Uterus (tissue), 4 donors: ENCODE measurements at places on chromosomes 5 and 9.

DNA sequence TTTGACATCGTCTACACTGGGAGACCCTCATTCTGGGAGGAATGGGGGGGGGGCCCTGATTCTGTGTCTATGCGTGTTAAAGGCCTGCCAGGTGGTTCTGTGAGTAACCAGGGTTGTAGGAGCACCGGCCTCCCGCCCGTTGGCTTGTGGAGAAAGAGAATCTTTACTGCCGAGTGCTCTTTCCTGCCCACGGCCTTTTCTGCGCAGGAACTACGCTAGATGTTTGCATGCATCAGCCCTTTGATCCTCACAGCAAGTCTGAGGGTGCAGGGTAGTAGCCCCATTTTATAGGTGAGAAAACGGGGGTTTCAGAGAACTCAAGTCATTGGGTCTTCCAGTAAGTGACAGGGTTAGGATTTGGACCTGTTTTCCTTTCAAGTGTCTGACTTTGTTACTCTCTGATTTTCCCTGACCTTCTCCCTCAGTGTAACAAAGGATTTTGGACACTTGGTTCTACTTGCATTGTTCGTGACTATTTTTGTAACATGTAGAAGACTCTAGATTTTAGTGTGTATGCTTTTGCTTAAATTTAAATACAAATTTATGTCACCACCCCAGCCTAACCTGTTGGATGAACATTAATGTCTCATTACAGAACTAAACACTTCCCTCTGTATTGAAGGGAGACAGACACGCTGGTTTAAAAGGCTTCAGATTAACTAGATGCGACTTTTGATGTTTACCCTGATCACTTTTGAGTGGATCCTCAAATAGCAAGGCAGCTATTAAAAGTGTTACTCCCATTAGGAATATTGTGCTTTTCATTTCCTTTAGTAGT, 22.0 kb downstream of the MAST4 start:
- H3K27me3 ChIP-seq: no peaks in the 10 kb centered on the region
- H3K4me1 ChIP-seq: no peaks in the 10 kb centered on the region

DNA sequence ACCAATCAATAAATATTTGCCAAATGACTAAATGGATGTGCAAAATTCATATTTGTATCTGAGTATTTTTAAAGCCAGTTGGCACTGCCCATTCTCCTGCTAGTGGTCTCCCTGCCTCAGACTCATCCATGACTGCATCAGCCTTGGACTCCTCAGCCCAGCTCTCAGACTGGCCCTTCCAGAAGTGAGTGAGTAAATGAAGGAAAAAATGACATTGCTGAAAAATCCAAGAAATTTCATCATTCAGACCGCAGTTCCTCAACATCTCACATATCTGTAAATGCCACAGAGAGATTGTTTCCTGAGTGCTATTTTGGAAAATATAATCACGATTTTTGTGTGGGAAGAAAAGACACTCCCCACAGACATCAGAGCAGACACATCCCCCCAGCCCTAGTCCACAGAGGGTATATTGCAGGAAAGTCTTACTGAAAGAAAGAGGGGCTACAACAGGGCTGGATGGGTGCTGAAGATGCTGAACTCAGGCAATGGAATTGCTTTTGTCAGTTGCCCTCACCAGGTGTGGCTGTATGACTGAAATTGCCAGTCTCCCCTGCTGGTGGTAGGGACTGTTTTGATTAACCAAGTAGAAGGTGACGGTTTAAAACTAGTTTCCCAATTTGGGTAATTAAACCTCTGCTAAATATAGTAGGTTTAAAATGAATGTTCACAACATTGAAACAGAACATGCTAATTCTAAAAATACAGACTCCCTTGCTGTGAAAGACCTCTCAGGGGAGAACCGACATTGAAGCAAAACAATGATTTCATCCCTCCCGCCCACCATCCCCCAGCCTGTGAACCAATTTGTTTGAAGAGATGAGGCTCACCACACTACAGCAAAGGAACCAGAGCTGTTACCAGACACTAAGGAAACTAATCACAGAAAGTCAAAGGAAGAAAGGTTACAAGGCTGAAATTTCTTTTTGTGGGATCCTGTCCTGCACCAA, 158.8 kb downstream of the DEPDC1B start:
- no peaks in the 10 kb centered on the region for H3K36me3 ChIP-seq
- no peak overlapping the region for H3K27ac ChIP-seq
- no peak for DNase-seq
- H3K4me1 ChIP-seq: no peaks in the 10 kb centered on the region
- H3K27me3 ChIP-seq: no peaks in the 10 kb centered on the region

GRCh38 chr9:135214054-135214640, 126.7 kb downstream of the OLFM1 start:
- no peak overlapping the region for H3K27ac ChIP-seq
- no peaks in the 10 kb centered on the region for H3K27me3 ChIP-seq
- H3K4me3 ChIP-seq: no peak overlapping the region
- no peaks in the 10 kb centered on the region for H3K36me3 ChIP-seq

- DNase-seq: no peak
- no peaks in the 10 kb centered on the region for H3K27me3 ChIP-seq
- no peak overlapping the region for H3K4me3 ChIP-seq
- H3K27ac ChIP-seq: no peak overlapping the region
- no peaks in the 10 kb centered on the region for H3K36me3 ChIP-seq
Observed at GRCh38 chr5:161094411-161094810, 242.4 kb upstream of the ATP10B start.

DNA sequence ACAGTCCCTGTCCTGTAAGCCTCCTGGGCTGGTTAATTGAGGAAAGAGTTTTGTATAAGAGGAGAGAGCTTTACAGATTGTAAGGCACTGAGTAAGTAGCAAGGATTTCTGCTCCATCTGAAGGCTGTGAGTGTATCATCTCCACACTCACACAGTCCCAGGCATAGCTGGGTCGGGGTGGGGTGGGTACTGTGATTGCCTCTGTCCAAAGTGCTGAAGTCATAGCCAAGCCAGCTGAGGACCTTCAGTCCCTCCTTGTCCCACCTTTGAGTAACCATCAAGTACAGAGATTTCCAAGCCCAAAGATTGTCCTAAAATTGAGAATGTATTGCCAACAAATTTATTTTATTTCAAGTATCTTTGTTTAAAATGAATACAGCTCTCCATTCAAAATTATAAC, 5.5 kb upstream of the DNAJB5 start:
- peaks cover 7% of the 10 kb centered on the region for H3K4me1 ChIP-seq
- H3K27ac ChIP-seq: no peak overlapping the region
- DNase-seq: no peak
- H3K36me3 ChIP-seq: no peaks in the 10 kb centered on the region
- H3K27me3 ChIP-seq: no peaks in the 10 kb centered on the region

DNA sequence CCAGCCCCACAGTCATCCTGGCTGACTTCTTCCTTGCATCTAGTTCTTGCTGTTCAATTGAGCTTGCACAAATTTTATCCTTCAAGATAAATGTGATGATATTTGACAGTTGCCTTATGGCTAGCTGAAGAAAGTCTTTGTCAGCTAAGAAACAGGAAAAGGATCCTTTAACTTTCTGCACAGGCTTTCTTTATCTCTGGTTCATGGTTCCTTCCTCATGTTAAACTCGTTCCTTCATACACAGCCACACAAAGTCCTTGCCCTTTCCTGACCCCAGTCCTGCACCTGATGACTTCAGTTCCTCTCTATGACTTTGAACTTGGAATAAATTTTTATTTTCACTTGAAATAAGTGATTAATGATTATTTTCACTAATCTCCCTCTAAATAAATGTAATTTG, 132.5 kb upstream of the PRSS3 start:
- no peaks in the 10 kb centered on the region for H3K27me3 ChIP-seq
- H3K27ac ChIP-seq: no peak overlapping the region
- DNase-seq: no peak

DNA sequence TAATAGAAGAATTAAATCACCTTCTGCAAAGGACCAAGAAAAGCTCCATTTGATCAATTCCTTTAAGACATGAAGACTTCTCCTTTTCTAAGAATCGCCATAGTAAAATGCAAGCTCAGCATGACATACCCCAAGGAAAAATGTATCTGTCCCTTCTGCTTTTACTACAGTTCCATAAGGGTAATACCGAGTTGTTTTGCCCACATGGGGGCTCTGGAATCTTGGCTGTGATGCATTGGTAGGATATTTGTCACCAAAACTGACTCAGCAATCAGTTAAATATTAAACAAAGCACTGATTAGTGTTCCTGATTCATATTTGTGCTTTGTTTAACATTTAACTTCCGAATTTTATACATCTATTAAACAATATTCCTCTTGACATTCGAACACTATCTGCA, 24.3 kb upstream of the KCNIP1 start:
- DNase-seq: no peak
- no peaks in the 10 kb centered on the region for H3K36me3 ChIP-seq

DNA sequence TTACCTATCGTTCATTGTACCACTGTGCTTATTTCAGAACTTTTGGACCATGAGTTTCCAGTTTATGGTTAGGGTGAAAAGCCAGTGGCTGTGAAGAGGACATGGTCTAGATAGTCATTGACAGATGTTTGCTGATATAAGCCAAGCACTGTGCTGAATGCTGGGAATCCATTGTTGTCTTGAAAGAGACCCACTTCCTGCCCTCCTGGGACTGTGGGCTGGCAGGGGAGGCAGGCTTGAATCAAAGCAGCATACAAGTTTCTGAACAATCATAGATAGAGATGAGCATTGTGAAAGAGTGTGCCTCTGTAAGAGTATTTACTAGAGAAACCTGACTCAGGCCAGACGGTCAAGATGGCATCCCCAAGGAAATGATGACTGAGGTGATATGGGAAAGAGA, 73.4 kb downstream of the NMUR2 start:
- H3K27ac ChIP-seq: no peak overlapping the region
- H3K27me3 ChIP-seq: no peaks in the 10 kb centered on the region
- no peaks in the 10 kb centered on the region for H3K4me1 ChIP-seq
- H3K4me3 ChIP-seq: no peak overlapping the region
- H3K36me3 ChIP-seq: no peaks in the 10 kb centered on the region

DNA sequence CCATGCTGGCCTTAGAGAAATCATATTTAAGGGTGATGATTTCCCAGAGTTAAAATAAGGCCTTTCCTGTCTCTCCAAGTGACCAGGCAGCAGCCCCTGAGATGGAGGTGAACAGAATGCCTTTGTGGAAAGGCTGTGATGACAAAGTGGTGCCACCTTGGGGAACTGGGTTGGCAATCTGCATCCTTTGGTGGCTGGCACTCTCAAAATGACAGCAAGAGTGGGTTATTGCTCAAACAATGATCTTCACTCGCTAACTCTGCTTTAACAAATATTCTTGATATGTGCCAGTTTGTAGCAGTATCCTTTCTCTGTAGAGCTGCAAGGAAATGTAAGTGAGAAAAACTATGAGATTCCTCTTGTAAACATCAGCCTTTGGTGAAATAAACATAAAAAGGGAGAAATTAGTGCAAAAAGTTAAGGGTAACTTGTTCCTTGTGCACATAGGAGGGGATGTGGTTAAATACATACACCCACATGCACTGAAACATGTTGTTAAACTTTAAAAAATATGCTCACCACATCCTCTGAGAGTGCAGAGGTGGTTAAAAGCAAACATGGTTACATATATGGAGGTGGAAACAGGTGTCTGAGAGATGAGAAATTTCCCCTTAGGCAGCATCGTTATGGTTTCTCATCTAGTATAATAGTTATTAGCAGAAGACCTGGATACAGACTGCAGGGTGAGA, 373.4 kb upstream of the CTNND2 start:
- H3K4me3 ChIP-seq: no peak overlapping the region
- no peaks in the 10 kb centered on the region for H3K27me3 ChIP-seq
- H3K4me1 ChIP-seq: no peaks in the 10 kb centered on the region
- no peak for DNase-seq
- H3K27ac ChIP-seq: no peak overlapping the region
- H3K36me3 ChIP-seq: no peaks in the 10 kb centered on the region

GRCh38 chr9:95302479-95302878, 15.0 kb downstream of the FANCC start:
- no peaks in the 10 kb centered on the region for H3K27me3 ChIP-seq
- H3K4me1 ChIP-seq: no peaks in the 10 kb centered on the region
- no peak overlapping the region for H3K4me3 ChIP-seq
- no peak overlapping the region for H3K27ac ChIP-seq
- H3K36me3 ChIP-seq: no peaks in the 10 kb centered on the region

GRCh38 chr5:111853748-111854147, 96.8 kb upstream of the NREP start:
- H3K27ac ChIP-seq: no peak overlapping the region
- no peaks in the 10 kb centered on the region for H3K27me3 ChIP-seq
- no peak for DNase-seq
- no peak overlapping the region for H3K4me3 ChIP-seq

DNA sequence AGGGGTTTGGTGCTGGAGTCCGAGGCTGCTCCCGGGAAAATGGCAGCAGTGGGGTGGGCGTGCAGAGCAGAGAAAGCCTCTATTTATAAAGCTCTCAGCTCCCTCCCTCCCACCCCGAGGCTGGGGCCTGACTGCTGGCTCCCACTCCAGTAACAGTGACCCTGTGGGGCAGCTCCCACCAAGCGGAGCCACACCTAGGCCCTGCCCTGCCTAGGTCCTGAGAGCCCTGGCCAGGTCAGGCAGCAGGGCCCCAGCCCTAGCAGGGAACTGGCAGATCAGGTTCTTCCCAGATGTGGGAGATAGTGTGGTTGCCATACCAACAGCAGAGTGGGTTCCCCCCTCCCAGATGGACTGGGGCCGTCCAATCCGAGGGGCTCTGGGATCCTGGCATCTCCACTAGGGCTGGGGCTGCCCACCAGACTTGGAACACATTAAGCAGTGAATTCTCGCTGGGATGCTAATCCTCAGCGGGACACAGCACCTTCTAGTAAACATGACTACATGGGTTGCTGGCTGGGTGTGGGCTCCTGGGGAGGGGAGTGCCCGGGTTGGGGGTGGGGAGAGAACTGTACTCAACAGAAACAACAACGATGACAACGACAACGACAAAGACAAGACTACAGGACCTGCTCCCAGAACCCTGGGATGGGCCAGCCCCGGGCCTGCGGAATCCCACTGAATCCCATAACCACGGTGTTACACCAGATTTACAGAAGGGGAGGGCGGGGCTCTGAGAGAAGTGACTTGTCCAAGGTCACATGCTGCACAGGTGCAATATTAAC, 1.5 kb downstream of the SH3GLB2 start:
- H3K36me3 ChIP-seq: no peaks in the 10 kb centered on the region
- peak; percentile 32 for DNase-seq
- H3K4me1 ChIP-seq: peaks cover 13% of the 10 kb centered on the region

DNA sequence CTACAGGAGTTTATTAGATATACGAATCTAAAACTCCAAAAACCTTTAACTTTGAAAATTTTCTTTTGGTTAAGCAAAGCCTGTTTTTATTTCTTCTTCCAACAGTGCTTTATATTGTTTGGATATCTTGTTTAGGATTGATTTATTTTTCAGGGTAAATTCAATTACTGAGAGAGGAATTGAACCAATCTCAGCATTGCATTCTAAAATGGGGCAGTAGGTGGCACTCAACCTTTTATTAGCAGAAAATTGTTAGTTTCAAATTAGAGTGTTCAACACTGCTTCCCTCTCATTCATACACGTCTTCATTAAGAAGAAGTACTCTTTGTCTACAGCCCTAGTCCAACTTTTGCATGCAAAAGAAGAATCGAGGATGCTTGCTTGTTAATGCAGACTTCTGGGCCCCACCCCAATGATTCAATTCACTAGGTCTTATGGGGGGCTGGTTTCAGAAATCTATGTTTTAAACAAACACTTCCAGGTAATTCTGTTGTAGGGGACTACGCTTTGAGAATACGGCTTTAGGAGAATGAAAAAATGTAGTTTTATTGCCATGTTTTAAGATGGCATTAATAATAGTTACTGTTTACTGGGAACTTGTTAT, 26.6 kb downstream of the MRPL22 start:
- no peaks in the 10 kb centered on the region for H3K36me3 ChIP-seq
- no peaks in the 10 kb centered on the region for H3K4me1 ChIP-seq
- no peak overlapping the region for H3K4me3 ChIP-seq
- DNase-seq: no peak
- H3K27ac ChIP-seq: no peak overlapping the region
- no peaks in the 10 kb centered on the region for H3K27me3 ChIP-seq
